ENCODE measurements at places on chromosomes 7 and 10.
A peak's percentile ranks its signal among the peaks of the same experiment; 100 is the strongest.

GRCh38 chr7:116353647-116354046 lies 143.3 kb downstream of the TES start:
- no peak for DNase-seq

DNA sequence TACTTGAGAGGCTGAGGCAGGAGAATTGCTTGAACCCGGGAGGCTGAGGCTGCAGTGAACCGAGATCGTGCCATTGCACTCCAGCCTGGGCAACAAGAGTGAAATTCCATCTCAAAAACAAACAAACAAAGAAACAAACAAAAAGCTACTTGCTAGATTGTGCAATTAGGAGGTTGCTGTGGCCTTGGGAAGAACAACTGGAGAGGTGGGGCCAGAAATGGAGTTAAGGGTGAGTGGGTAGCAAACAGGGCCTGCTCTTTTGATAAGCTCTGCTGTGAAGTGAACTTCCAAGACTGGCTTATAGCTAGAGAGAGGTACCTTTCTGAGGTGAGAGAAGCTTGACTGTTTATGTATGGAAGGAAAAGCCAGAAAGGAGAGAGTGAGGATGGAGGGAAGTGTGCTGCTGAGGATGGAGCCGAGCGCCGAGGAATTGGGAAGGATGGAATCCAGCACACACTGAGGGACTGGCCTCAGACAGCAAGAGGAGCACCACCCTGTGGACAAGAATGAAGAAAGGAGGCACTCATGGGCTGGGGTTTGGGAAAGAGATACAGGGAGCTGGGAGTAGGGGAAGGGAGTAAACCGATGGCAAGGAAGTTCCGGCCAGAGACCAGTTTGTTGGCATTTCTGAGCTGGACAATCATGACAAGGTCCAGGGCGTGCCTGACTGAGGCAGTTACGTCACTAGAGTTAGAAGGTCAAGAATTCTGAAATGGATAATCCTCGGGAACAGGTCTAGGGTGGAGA lies 7.0 kb upstream of the RPEL1 start:
- peak; percentile 47 for DNase-seq

DNA sequence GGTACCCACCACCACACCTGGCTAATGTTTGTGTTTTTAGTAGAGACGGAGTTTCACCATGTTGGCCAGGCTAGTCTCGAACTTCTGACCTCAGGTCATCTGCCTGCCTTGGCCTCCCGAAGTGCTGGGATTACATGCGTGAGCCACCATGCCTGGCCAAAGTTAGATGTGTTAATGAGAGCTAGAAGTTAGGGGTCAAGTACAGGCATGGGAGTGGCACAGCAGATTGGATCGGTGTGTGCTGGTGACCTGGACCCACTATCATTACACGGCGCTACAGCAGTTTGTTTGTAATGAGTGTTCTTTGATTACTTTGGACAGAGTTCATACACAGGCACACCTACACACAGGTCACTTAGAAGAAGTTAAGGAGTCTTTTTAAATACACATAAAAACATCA lies 36.7 kb downstream of the DNAJB6 start:
- DNase-seq = no peak

DNA sequence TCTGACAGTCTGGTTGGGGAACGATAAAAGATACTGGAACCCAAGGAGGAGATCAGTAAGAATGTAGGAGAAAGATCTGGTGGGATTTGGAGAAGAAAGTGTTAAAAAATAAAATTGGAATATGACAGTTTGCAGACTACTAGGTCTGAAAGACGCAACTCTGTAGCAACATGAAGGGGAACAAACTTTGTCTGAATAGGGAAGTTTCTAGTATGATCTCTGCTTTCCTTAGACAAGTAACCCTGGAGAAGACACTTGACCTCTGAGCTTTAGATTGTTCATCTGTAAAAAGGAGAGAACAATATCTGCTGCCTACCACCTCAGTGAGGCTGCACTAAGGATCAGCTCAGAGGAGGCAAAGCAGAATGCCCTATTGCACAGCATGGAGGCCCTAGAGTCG lies 3.0 kb upstream of the PRSS1 start:
- DNase-seq = no peak

DNA sequence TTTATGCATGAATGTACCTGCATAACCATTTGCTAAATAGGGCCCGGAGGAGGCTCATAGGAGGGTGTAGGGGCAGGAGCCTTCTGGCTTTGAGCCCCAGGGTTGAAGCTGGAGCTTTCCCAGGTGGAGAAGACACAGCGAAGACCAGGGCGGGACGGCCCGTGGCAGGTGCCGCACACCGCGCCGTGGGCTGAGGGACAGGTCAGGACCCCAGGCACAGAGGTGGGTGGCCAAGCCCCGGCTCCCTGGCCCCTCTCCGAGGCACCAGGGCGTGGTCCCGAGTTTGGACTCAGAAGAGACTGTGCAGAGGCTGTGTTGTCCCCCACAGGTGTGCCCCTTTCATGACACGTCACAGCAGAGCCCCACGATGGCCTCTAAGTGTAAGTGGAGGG lies 56.5 kb downstream of the PWWP2B start:
- no peak for DNase-seq

- no peak for DNase-seq
Measured at GRCh38 chr7:126426652-126427051, 826.1 kb downstream of the GRM8 start.
